T-helper 2 cell treated with Interferon-gamma antibody and Interleukin-4, amounts not matched to agents 5 μg/mL and 100 μg/mL, for 36 hours (primary cell): ENCODE measurements at places on chromosomes 5 and 9.

- DNase-seq, result no peak
Observed at GRCh38 chr5:119342406-119342805, 13.4 kb upstream of the TNFAIP8 start.

DNA sequence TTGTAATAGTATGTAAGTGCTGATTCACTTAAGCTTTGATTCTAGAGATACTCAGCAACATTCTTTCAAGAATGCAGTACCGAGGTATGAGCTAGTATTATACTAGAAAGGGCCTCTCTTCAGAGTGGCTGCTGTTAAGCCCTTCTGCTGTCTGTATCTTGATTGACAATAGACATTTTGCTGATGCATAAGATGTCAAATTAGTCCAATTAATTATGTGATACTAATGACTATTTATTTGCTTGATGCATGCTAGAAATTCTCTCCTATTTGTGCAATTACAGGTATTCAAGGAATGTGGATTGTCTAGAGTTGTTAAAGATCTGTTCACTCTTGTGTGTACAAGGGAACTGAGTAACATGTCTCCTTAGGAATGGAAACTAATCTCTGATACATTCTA is 92.3 kb upstream of the PTGER4 start:
- DNase-seq, result no peak

- DNase-seq, result no peak
Observed at GRCh38 chr5:170590566-170590965, 86.7 kb downstream of the KCNIP1 start.

GRCh38 chr5:155434267-155434666 is 420.7 kb downstream of the KIF4B start:
- DNase-seq, result no peak

DNA sequence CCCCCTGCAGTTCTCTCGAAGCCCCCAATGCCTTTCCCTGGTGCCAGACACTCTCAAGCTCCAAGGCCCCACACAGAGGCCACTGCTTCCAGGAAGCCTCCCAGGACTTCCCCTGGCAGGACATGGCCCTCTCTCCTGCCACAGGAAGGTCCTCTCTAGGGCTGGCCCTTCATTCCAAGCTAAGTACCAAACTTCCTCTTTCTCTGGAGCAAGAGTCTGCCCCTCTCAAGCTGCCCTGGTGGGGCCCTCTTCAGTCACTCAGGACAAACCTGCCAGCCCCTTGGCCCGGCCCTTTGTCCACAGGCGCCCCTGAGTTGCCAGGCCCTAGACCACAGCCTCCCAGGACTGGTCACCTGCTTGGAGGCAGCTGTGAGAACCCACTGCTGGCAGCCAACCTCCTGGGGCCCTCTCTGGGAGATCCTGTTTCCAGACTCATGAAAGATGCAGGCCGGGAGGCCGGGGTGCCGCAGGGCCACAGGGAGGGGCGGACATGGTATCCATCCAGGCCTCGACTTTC is 6.6 kb downstream of the NINJ1 start:
- DNase-seq, result no peak

- no peak for DNase-seq
Observed at GRCh38 chr5:23029290-23029689, 176.1 kb upstream of the CDH12 start.

DNA sequence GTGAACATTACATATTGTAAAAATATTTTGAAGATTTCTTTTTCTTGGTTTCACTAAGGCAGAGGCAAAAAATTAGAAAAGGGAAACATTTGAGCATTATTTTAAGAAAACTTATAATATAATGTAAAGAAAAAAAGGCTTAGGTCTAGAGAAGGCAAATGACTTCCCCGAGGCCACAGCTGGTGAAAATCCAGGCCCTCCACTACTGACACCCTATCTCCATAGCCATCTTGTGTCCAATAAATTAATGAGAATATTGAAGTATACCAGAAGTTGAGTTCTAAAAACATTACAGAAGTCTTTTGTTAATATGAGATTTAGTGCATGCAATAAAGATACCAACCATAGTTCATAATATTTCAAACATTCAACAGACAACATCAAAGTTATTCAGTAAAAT is 459.9 kb upstream of the RORB start:
- no peak for DNase-seq

DNA sequence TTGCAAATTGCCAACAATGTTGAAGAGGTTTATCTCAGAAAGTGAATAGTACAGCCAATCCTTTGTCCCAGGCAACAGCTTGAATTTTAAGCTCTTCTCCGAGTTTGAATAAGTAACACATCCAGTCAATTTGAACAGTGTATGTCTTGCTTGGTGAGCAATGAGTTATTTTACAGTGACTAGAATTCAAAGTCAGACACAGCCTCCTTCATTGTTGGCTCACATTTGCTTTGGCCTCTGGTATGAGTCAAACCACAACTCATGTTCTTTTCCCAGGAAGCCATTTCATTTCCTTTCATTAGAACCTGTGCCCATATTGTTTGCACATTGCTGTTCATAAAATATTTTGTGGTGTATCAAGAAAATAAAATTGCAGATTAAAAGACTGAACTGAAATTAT is 622.0 kb upstream of the DAB2 start:
- no peak for DNase-seq

GRCh38 chr5:93598091-93599000 is 15.3 kb downstream of the NR2F1 start:
- no peak for DNase-seq

GRCh38 chr5:151683986-151684588 is 2.6 kb downstream of the SPARC start:
- no peak for DNase-seq

DNA sequence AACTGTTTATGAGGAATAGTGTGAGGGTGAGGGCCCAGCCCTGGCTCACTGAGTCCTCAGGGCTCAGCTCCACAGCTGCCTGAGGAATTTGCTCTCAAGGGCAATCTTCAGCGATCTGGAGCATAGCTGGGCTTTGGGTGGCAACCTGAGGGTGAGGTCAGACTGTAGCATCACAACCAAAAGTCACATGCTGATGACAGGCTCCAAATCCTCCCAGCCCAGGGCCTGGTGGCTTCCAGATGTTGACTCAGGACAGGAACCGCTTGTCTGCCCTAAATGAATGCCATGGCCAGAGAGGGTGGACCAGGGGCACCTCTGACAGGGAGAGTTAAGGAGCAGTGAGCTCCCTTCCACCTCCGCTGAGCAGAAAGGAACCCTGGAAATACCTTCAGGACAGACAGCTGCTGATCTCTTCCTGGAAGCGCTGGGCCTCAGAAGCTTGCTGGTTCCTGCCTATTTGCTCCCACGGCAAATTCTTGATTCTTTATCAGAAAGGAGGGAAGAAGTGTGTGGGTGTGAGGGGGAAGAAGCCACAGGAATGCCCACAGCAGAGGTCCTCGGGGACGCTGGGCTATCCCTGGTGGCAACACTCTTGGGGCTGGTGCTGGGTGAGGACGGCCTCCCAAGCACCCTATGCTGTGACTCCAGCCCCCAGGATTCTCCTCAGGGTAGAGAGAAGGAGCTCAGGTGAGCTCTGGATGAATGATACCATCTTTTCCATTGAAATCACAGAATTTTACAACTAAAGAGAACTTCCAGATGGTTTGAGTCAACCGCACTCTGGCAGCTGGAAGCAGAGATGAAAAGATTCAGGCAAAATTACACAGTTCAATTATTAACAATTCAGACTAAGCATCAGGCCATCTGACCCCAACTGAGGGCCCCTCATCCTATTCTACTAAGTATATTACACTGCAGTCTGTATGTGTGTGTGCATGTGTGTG is 13.8 kb upstream of the CTSL start:
- no peak for DNase-seq

DNA sequence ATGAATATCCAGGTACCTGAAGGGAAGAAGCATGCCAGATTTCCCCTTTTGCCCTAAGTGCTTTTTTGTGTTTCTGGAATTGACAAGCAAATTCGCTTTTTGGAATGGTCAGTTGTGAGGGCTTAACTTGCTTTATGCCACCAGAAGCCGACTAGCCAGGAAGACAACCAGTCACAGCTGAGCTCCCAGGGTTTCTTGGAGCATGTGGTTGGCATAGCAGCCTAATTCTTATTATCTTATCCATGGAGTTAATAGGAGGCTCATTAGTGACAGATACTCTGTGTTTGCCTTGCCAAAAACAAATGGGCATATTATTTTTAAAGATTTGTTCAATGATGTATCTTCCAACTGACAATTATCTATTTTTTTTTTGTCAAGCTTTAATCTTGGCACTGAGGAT is 500.7 kb downstream of the PTPRD start:
- no peak for DNase-seq

DNA sequence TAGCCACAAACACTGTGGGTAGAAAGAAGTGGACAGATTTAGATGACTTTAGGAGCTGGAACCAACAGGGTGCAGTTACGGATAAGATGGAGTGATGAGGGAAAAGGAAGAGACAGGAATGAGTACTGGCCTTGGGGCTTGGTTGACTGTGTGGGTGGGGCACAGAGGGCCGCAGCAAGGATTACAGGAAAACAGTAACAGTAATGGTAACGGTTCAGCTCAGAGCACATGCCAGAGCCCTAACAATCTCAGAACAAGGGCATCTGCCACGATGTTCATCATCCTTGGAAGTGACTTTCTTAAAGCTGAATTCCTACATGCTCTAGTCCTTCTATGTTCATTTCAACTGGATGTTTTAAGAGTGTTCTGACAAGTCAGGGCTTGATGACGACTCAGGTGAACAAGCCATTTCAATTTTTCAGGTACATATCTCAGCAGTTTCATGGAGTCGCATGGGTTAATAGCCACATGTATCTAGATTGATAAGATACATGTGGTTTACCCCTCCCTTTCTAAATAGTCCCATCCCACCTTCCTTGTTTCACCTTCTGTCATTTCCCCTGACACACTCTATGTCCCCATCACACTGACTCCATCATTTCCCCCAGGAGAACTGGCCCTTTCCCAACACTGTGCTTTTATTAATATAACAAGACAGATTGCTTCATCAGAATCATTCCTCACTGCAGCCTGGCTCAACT is 65.0 kb downstream of the CEMIP2 start:
- DNase-seq, result no peak

DNA sequence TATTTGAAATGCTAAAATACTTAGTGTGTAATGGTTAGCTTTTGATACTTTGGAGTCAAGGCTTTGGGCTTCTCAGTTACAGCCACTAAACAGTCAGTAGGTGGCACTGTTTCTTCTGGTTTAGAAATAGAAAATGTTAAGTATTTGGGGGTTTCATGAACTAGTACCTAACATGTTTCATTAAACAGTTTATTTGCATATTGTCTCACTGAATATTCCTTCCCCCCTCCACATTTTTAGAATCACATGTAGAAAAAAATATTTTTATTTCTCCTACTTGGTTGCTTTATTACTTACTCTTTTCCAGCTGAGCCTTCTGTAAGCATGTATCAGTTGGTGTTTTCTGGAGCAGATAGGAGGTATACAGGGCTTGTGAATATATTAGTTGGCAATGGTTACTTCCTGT is 48.0 kb downstream of the IPO11 start:
- DNase-seq, result no peak

DNA sequence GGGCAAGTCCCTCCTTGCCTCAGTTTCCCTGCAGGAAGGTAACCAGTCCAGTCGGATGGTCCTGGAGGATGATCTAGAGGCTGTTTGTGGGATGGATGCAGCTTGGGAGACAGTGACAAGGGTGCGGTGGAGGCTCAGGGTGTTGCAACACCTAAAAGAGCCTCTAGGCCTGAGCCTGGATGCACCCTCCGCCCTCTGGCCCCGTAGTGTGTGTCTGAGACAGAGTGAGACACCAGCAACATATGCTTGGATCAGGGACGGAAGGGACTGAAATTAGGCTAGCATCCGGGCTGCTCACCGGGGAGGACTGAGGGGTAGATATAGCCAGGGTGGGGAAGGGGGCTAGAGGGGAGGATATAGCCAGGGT is 1.1 kb downstream of the CRAT start:
- no peak for DNase-seq

DNA sequence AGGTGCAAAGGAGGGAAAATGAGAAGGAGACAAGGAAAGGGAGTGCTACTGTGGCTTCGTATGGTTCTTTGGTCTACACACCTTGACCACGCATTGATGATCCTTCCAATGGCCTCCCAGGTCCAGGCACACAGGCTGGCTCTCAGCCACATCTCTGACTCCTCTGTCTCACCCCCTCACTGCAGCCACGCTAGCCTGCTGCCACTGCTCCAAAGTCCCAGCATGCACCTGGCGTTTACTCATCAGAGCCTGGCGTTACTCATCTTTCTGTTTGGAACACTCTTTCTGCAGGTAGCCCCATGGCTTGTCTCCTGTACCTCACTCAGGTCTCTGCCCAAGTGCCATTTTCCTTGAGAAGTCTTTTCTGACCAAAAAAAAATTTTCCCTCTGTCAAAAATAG is 195.5 kb downstream of the SNCAIP start:
- DNase-seq, result no peak

DNA sequence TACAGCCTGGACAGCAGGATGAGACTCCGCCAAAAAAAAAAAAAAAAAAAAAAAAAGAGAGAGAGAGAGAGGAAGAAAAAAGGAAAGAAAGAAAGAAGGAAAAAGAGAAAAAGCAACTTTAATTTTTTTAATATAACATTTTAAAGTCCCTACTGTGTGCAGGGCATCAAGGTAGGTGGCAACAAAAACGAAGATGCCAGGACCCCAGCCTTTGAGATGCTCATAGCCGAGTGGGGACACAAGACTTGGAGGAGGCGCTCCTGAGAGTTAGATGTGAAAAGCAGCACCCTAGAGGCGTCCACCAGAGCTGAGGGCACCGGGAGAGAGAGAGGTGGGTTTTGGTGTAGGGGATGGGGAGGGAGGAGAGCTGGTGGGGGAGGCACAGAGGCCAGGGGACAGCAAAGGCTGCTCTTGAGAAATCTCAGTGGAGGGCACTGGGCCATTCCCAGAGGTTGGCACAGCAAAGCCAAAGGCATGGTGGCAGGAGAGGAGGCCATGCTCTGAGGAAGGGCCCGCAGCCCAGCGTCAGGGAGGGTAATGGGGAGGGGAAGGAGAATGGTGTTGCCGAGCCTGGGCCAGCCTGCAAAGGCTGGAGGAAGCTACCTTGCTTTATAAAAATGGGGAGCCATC is 135.6 kb downstream of the C9orf50 start:
- no peak for DNase-seq

DNA sequence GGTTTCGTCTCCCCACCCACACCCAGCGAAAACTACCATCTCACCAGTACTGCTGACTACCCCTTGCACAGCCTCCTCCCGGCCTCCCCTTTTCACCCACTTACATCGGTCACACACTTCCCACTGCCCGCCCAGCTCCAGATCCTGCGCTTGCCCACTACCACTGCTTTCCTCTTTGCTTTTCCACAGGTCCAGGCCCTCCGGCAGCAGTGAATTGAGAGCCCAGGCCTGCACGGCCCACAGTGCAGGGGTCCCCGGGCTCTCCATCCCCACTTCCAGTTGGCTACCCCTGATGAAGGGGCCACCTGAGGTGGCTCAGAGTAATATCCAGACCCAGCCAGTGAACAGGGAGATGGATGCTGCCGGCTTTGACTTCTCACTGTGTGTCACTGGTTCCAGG is 120.2 kb upstream of the FSTL4 start:
- DNase-seq, result no peak
